ENCODE measurements at places on chromosomes 4 and X.

GRCh38 chrX:40152173-40152711 lies 54.5 kb upstream of the BCOR start:
- no peak for DNase-seq

- no peak for DNase-seq
Measured at GRCh38 chr4:27568236-27568951, 707.8 kb downstream of the STIM2 start.

GRCh38 chr4:56315041-56315440 lies 72.2 kb downstream of the AASDH start:
- DNase-seq = no peak

DNA sequence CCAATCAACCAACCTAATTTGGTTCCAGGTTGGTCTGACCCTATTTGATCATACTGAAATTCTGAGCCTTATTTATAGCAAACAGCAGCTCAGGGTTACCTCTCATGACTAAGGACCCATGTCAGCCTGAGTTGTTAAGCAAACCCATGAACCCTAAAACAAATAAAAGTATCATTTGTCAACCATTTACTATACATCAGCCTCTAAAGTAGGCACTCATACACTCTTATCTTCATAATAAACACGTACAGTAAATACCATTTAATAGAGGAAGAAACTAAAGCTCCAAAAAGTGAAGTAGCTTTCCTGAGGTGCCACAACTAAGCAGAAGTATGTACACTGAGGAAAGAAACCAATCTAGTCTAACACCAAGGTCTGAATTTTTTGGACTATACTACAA lies 25.2 kb downstream of the MANBA start:
- DNase-seq = no peak

DNA sequence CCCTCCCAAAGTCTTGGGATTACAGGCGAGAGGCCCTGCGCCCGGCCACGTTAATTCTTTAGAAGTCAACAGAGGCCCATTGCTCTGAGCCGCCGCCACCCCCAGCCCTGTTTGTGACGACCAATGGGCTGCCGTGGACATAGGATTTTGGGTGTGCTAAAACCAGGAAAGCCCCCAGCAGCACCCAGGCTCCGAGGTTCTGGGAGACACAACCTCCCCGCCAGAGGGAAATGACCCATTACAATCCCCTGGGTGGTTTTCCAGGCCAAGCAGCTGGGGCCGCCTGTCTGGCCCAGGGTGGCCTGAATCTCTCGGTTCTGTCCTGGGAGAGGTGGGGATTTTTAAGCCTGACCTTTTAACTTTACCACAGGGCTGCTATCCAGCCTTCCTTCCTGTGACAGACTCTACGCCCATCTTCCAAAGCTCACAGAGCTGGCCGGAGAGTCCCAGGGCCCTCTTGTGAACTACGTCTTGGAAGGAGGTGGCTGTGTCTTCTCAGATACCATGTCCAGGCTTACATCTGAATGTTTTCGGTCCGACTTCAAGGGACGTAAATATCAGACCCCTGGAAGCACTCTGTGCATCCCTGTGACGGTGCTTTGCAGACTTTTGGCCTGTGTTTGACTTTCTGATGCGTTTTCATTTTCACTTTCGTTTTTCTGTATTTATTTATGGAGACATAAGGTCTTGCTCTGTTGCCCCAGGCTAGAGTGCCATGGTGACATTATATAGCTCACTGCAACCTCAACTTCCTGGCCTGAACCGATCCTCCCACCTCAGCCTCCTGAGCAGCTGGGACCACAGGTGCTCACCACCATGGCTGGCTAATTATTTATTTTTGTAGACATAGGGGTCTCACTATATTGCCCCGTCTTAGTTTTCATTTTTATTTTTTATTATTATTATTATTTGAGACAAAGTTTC lies 36.0 kb downstream of the P2RY8 start:
- no peak for DNase-seq

GRCh38 chr4:8280876-8281440 lies 11.4 kb downstream of the HTRA3 start:
- DNase-seq = no peak

DNA sequence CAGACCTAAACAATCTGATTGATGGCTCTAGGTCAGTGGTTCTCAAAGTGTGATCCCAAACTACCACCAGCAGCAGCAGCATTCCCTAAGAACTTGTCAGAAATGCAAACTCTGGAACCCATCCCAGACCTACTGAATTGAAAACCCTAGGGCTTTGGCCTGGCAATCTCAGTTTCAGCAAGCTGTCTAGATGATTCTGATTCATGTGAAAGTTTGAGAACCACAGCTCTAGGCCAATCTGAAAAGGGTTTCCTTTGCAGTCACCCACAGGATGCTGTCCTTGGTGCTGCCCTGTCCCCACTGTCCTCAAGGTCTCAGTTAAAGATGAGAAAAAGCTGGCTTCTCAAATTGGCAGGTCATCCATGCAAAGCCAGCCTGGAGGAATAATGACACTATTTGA lies 34.8 kb downstream of the SMPX start:
- DNase-seq = no peak
